Right lobe of liver (tissue), 6 donors: ENCODE measurements at places on chromosomes 1 and 21. TPM values are rescaled to one million over a fixed set of nuclear protein-coding genes. Genes with fewer than 3 reads are reported as not detected.

DNA sequence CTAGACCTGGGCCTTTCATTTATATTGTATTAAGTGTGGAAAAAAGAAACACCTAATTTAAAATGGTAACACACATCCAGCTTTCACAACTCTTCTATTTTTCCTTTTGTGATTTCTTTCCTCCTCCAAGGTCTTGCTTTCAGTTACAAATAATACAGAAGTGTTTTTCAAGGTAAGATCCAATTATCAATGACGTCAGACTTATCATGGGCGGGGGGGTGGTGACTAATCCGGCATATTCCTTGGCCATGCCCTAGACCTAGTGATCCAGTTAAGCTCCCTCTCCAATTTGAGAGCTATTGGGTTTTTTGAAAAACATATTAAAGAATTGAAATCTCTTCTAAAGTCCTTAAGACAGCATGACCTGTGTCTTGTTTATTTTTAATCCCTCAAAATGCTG is 669.9 kb upstream of the NR5A2 start:
- no peak for DNase-seq
- H3K4me1 ChIP-seq = no peaks in the 10 kb centered on the region
- H3K4me3 ChIP-seq = no peak overlapping the region
- H3K27ac ChIP-seq = no peak overlapping the region
- no peaks in the 10 kb centered on the region for H3K36me3 ChIP-seq

- no peak overlapping the region for H3K27ac ChIP-seq
- H3K27me3 ChIP-seq = no peaks in the 10 kb centered on the region
- no peaks in the 10 kb centered on the region for H3K4me1 ChIP-seq
Observed at GRCh38 chr1:165389609-165390008, 33.1 kb upstream of the LMX1A start.

DNA sequence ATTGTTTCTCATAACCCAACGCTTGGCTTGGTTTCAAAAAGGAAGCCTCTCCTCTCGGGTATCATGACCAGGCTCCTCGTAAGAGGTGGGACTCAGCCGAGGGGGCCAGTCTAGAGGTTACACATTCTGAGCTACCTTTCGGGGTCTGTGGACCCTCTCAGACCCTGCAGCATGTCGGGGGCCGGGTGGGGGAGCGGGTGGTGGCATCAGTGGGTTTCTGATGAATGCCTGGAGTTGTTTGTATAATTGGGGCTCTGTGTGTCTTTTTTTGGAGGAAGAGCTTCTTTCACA is 229.3 kb downstream of the CAMTA1 start:
- H3K4me1 ChIP-seq = no peaks in the 10 kb centered on the region
- no peak for DNase-seq
- no peaks in the 10 kb centered on the region for H3K36me3 ChIP-seq
- no peak overlapping the region for H3K27ac ChIP-seq
- H3K27me3 ChIP-seq = no peaks in the 10 kb centered on the region

DNA sequence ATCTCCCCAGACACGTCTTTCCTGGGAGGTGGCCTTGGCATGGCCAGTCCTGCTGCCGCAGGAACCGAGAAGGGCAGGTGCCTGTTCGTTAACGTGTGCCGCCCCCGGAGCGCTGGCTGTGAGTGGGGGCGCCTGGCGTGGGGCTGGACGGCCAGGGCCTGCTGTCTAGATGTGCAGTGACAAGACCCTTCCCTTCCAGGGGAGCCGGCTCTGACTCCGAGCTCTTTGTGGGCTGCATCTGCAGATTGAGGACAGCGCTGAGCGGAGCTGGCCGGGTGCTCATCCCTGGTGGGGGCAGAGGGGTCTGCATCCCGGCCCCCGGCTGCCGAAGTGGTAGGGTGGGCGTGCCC is 13.0 kb downstream of the COL18A1 start:
- H3K4me3 ChIP-seq = no peak overlapping the region
- DNase-seq = no peak
- no peak overlapping the region for H3K27ac ChIP-seq
- H3K4me1 ChIP-seq = no peaks in the 10 kb centered on the region
- H3K27me3 ChIP-seq = no peaks in the 10 kb centered on the region

BGLAP gene
- total RNA-seq = 1.3 TPM

HMCN1 gene
- total RNA-seq = 7.5 TPM

TCHH gene
- 0.25 TPM for total RNA-seq

ADAMTS5 gene
- total RNA-seq = 1.1 TPM

A3GALT2 gene
- not detected for total RNA-seq

IL19 gene
- not detected for total RNA-seq
